ENCODE measurements at places on chromosomes 5 and 9. TPM values are rescaled to one million over a fixed set of nuclear protein-coding genes. Genes with fewer than 3 reads are reported as not detected.
A peak's percentile ranks its signal among the peaks of the same experiment; 100 is the strongest.

DNA sequence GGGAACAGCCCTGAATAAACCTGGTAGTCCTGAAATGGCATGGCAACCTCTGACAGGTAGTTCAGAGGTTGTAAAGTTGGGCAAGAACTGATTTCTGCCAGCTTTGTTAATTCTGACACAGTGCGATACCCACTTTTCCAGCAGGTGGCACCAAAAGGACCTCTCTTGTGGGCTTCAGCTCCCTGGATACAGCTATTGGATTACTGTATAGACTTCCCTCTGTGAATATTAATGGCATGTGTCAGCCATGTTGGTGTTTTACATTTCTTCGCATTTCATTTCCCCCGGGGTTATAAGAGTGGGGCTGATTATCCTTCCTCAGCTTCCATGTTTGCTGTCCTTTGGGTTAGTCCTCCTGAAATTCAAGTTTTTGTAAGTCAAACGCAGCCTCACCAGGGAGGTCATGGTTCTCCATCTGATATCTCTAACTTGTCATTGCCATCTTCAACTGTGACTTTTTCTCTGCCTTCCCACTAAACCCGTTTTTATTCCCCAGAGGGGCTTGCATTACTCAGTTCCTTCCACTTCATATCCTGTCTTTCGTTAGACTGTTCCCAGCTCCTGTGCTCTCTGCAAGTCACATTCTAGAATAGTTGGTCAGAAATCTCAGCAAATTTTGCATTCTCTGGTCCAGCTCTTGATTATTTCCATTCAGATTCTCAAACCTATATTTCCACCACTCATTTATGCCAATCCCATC lies 135.6 kb downstream of the LIFR start:
- no peaks in the 10 kb centered on the region for H3K36me3 ChIP-seq
- H3K27me3 ChIP-seq: no peaks in the 10 kb centered on the region
- H3K4me3 ChIP-seq: no peak overlapping the region
- H3K4me1 ChIP-seq: no peaks in the 10 kb centered on the region
- H3K27ac ChIP-seq: no peak overlapping the region

GRCh38 chr5:172773481-172774469 lies 2.8 kb upstream of the DUSP1 start:
- DNase-seq: peak; percentile 70
- peak overlapping the region; percentile 99 for H3K27ac ChIP-seq
- no peaks in the 10 kb centered on the region for H3K36me3 ChIP-seq
- H3K4me3 ChIP-seq: no peak overlapping the region

IRX2 gene
- total RNA-seq: not detected

DNA sequence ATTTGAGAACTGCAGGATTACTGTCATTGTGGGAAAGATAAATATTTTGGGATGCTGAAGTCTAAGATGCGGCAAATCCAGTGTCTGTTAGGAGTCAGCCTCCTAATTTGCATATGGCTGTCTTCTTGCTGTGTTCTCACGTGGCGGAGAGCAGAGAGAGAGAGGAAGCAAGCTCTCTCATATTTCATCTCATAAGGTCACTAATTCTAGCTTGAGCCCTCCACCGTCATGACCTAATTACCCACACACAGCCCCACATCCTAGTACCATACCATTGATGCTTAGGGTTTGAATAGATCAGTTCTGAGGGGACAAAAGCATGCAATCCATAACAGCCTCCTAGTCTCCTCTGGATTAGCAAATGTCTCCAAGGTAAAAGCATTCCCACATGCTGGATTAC lies 124.5 kb downstream of the CDH12 start:
- H3K27ac ChIP-seq: no peak overlapping the region
- H3K36me3 ChIP-seq: no peaks in the 10 kb centered on the region

DNA sequence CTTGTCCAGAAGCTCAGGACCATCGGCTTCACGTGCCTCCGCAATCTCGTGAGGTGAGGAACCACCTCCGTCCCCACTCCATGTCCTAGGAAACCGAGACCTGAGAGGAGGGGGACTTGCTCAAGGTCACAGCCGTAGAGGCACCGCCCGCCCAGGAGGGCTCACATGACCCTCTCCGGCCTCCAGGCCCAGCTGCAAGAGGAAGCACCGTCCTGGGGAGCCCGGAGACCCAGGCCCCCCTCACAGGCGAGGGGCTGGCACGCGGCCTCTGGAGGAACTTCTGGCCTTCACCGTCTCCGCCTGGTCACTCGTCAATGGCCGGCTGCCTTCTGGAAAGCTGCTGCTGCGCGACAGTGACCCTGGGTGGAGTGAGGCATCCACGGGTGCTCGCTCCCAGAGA lies 24.2 kb downstream of the FAM78A start:
- H3K36me3 ChIP-seq: no peaks in the 10 kb centered on the region
- no peaks in the 10 kb centered on the region for H3K27me3 ChIP-seq
- H3K4me1 ChIP-seq: no peaks in the 10 kb centered on the region
- H3K4me3 ChIP-seq: no peak overlapping the region
- no peak for DNase-seq
